ENCODE measurements at places on chromosomes 6 and 20. TPM values are rescaled to one million over a fixed set of nuclear protein-coding genes. Genes with fewer than 3 reads are reported as not detected.

The DEFB132 gene
- total RNA-seq = not detected

The DEFB129 gene
- total RNA-seq = not detected

The PNPLA1 gene
- total RNA-seq = not detected

The RFX6 gene
- not detected for total RNA-seq

The HLA-E gene
- total RNA-seq = 142 TPM

The ECT2L gene
- total RNA-seq = not detected

The UNC5CL gene
- 0.28 TPM for total RNA-seq

The GUCA1A gene
- total RNA-seq = not detected

The CGA gene
- total RNA-seq = not detected

The CD24 gene
- 251 TPM for total RNA-seq

The TRIM10 gene
- total RNA-seq = not detected

The TNF gene
- 10.5 TPM for total RNA-seq

The FAM162B gene
- not detected for total RNA-seq

The GABRR1 gene
- total RNA-seq = not detected

The MMP24 gene
- total RNA-seq = 0.03 TPM

The GSTA2 gene
- not detected for total RNA-seq

The EEF1A2 gene
- not detected for total RNA-seq

The HLA-DQB2 gene
- not detected for total RNA-seq

The HLA-DQB1 gene
- 1.7 TPM for total RNA-seq

The MTFR2 gene
- total RNA-seq = 8.1 TPM

The AVP gene
- not detected for total RNA-seq

The TFAP2A gene
- total RNA-seq = 37.0 TPM

The SLC22A7 gene
- total RNA-seq = not detected

The GMPR gene
- total RNA-seq = 0.32 TPM

The SNRPB gene
- total RNA-seq = 357 TPM

The PRL gene
- not detected for total RNA-seq

The CLPSL1 gene
- not detected for total RNA-seq

The KHDC1L gene
- total RNA-seq = 0.21 TPM

The MPIG6B gene
- total RNA-seq = not detected

The PRPH2 gene
- not detected for total RNA-seq

The MLN gene
- total RNA-seq = not detected

The CENPW gene
- 50.7 TPM for total RNA-seq

The C6orf141 gene
- 19.8 TPM for total RNA-seq

The CTCFL gene
- not detected for total RNA-seq

The IL20RA gene
- 1.7 TPM for total RNA-seq

The STX11 gene
- total RNA-seq = 0.31 TPM

The TUBB2B gene
- total RNA-seq = not detected

The VSX1 gene
- not detected for total RNA-seq

The RHAG gene
- total RNA-seq = not detected

The KCNQ2 gene
- not detected for total RNA-seq

The TDRD6 gene
- total RNA-seq = 0.03 TPM

The DZANK1 gene
- 1.8 TPM for total RNA-seq

The NOX3 gene
- total RNA-seq = not detected

The PLN gene
- total RNA-seq = not detected

The SNAP25 gene
- not detected for total RNA-seq

The EYA2 gene
- total RNA-seq = not detected

The SAPCD1 gene
- total RNA-seq = 2.4 TPM

The GNAS-AS1 gene
- total RNA-seq = 0.63 TPM

The SLC26A8 gene
- total RNA-seq = not detected

The LST1 gene
- 0.34 TPM for total RNA-seq

The GSTA4 gene
- total RNA-seq = 15.0 TPM

The TTBK1 gene
- total RNA-seq = 0.03 TPM

The VNN1 gene
- 0.54 TPM for total RNA-seq

Measured in foreskin keratinocyte (primary cell).